ENCODE measurements at places on chromosomes 13 and 19.

DNA sequence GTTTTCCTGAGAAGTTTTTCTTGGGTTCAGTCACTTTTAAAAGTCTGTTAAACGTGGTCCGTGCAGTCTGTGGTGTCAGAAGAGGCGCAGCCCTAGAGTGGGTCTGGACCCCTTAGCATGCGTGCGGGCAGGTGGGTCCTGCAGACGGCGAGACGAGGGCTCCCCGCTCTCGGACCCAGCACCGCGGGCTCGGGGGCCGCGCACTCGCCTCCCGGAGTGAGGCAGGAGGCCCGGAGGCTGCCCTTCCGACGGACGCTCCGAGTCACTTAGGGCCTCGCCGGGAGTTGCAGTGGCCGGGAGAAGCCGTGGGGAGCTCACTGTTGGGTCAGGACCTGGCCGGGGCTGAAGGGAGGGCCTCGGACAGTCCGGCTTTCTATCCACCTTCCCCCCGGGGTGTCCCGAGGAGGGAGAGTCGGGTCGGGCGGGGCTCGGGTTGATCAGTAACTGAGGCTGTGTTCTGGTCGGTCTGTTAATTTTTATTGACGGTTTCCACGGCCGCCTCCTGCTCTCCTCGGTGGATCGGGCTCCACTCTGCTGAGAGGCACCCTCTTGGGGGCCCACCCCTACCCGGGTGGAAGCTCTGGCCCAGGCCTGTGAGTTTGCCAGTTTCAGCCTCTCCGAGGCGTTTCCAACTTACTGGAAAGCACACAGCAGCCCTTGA lies 1.3 kb downstream of the PTBP1 start:
- no peak for DNase-seq

- no peak for DNase-seq
Measured at GRCh38 chr19:7748756-7749155, 1.4 kb upstream of the CD209 start.

GRCh38 chr19:1538978-1539377 lies 15.1 kb downstream of the PLK5 start:
- no peak for DNase-seq

DNA sequence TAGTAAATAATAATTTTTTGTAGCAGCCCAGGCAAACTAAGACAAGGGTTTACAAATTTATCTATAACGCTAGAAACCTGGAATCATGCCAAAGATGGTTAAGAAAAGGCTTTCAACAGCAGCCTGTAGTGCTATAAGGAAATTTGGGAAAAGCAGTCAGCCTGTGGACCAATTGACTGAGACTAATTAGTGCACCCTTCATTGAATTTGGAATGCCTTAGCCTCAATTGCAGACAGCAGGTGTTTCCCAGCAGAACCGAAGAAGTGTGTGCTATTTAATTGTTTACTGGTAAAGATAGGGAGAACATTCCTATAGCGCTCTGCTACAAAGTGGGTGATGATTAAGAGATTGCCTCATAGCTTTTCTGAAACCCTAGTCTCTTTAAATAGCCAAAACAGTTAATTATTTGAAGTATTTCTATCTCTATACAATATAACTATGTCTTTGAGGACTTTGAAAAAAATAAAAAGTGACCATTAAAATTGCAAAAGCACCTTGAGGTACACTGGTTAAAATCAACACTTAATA lies 1884.3 kb upstream of the PCDH20 start:
- no peak for DNase-seq

- no peak for DNase-seq
Measured at GRCh38 chr13:20559659-20560356, 7.1 kb upstream of the IFT88 start.

GRCh38 chr19:15249972-15250639 lies 17.9 kb upstream of the EPHX3 start:
- DNase-seq = no peak

DNA sequence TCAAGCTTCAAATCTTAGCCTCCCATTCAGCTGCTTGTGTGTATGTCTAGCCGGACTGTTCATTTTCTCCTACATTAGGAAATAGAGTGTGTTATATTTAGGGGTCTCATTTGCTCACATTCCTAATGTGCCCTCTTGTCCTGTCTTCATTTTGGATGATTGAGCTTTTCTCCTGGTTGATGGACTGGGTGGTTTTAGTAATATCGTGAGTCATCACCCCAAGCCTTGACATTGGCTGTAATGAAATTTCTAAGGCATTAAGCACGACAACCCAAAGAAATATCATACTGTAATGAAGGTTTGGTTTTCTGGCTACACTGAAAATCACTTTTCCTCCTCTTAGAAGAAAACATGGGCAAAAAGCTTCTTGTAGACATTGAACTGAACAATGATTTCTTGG lies 110.7 kb upstream of the WASF3 start:
- no peak for DNase-seq

GRCh38 chr13:108919036-108919907 lies 289.9 kb downstream of the MYO16 start:
- DNase-seq = no peak

DNA sequence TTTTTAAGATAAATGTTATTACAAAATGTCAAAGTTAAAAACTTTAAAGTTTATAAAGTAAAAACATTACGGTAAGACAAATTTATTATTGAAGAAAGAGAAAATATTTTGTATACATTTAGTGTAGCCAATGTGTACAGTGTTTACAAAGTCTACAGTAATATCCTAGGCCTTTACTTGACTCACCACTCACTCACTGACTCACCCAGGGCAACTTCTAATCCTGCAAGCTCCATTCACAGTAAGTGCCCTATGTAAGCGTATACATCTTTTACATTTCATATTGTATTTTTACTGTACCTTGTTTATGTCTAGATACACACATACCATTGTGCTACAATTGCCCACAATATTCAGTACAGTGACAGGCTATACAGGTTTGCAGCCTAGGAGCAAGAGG lies 448.2 kb downstream of the KCTD12 start:
- DNase-seq = no peak

- no peak for DNase-seq
Measured at GRCh38 chr13:100212904-100213553, 124.1 kb downstream of the PCCA start.

GRCh38 chr13:45799451-45799850 lies 52.1 kb downstream of the SIAH3 start:
- no peak for DNase-seq

DNA sequence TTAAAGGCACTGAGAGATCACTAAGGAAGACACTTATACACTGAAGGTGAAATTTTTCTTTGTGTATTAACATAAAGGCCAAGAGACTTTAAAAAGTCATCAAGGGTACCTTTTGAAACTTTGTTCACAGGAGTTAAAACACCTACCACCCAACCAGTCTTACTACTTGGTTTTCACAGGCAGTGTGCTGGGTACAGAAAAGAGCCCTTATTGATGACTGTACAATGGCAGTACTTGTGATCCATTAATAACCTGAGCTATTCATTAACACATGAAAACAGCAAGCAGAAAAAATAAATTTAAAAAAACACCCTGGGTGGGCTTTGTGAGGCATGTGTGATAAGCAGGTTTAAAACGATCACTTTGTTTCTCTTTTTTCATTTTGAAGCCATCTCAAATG lies 148.9 kb downstream of the TBC1D4 start:
- DNase-seq = no peak

- no peak for DNase-seq
Measured at GRCh38 chr13:48528720-48529119, 4.2 kb downstream of the RCBTB2 start.

- DNase-seq = no peak
Measured at GRCh38 chr13:26468265-26468801, 89.2 kb upstream of the WASF3 start.

DNA sequence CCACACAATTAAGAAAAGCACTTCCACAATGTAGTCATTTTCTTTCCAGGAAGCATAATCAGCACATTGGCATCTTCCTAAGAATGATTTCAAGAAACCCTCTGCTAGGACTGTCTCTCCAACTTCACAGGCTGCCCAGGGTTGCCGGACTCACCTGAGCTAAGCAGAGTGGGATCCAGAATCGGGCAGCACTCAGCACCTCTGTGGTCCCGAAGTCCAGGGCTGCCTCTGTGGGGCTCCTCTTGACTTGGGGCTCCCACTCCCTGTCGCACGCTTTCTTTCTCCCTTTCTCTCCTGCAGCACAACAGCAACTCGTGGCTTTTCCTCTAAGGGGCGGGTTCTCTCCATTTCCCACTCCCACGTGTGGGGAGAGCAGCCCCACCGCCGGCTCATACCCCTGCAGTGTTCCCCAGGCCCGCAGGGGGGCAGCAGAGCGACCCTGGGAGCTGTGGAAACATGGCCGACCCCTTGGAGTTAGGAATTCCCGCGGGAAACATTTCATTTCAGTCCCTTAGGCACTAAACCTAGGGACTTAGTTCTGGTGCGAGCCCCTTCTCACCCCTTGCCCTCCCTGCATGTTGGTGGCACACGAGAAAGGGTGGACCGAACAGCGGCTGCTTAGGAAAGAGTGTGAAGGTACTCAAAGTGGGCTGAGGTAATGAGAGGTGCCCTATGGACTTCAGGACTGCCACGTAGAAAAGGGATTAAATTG lies at the start of gene TMEM272:
Gene TMEM272 (minus strand): TSS at position 316 of the 712 bp plus-strand sequence. CDS start 6,647 bp downstream, outside the sequence.
- no peak for DNase-seq

- no peak for DNase-seq
Measured at GRCh38 chr19:49781394-49781793, 14.6 kb downstream of the AP2A1 start.

GRCh38 chr19:39351537-39352064 lies 9.4 kb downstream of the SAMD4B start:
- DNase-seq = no peak

DNA sequence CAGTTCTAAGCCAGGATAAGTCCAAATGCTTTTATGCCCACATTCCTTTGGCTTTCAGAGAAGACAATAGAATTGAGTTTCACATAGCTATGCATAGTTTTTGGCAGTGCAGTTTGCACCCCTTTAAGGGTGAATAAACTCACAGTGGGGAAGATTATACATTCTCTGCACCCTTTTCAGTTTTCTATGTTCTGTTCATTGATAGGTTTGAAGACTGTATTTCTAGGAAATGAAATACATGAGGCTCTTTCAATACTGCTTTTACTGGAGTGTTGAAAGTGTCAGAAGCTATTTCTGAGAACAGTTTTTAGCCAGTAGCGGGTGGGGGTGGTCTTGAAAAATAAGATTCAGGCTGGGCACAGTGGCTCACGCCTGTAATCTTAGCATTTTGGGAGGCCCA lies 46.2 kb downstream of the IPO5 start:
- no peak for DNase-seq

GRCh38 chr13:25149711-25150110 lies 22.4 kb downstream of the AMER2 start:
- DNase-seq = no peak

DNA sequence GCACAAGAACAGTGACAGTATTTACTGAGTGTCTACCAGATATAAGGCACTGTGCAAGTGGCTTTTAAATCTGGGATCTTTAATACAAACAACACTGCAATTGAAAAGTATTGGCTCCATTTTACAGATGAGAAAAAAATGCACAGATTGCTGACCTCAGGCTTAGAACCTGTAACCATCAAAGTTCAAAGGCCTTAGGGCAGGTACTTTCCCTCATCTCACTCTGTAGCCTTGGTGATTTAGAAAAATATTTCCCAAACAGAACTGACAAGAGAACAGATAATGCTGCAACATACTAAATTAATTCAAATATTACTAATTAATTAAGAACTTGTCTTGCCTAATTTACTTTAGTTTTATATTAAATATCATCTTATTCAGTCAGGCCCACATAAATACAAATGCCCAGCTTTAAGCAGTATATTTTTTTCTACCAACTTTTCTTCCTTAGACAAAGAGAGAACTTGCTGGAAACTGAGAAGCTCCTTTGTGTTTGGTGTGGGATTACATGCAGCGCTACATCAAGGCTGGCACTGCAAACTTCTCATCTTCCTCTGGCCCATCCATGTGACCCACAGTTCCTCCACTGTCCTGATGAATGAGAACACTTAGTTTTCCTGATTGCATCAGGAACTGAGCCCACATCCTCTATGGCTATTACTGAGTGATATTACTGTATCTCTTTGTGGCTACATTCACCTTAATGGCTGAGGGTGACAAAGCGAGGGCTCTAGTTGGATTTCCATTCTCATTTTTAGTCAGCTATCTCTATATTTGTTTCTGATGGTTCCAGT lies 302.1 kb downstream of the ENOX1 start:
- no peak for DNase-seq

- DNase-seq = no peak
Measured at GRCh38 chr13:110420626-110421025, 113.5 kb downstream of the COL4A2 start.

DNA sequence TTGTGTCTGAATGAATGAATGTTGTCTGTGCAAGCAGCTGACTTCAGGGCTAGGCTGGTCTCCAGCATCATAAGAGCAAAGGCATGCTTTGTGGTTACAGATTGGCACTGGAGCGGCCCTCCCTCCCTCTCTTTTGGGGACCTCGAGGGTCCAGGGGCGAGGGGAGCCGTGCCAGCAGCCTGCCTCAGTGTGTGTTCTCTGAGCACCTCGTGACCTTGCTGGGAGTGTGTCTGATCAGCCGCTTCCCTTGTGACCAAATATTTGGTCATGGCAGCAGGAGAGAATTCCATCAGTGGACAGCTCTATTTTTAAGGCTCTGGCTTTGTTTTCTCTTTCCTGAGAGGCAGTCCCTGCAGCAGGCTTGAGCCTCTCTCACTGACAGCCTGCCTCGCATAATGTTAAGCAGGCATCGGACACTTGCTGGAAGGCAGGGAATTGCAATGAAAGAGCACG lies 329.7 kb downstream of the UQCRFS1 start:
- DNase-seq = no peak

DNA sequence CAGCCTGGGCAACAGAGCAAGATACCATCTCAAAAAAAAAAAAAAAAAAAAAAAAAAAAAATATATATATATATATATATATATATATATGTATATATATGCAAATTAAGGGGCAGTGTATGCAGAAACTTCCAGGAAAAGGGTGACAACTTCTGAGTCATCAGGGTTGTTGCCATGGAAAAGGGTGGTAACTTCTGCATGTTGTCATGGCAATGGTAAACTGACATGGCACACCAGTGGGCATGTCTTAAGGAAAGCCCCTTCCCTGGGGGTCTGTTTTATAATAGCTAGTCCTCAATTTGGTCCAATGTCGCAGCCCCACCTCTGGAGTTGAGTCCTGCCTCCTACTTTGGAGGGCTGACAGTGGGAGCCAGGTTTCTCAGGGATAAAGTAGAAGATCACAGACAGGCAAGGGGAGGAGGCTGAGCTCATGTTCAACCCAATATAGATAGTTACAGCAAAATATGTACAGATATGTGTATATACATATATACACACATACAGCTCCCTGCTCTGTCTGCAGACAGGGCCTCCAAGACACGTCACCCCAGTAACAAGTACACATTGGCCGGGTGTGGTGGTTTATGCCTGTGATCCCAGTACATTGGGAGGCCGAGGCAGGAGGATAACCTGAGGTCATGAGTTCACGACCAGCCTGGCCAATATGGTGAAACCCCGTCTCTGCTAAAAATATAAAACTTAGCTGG lies 7.2 kb upstream of the FCHO1 start:
- DNase-seq = no peak

GRCh38 chr13:46572752-46573431 lies 19.9 kb downstream of the LRCH1 start:
- DNase-seq = no peak

DNA sequence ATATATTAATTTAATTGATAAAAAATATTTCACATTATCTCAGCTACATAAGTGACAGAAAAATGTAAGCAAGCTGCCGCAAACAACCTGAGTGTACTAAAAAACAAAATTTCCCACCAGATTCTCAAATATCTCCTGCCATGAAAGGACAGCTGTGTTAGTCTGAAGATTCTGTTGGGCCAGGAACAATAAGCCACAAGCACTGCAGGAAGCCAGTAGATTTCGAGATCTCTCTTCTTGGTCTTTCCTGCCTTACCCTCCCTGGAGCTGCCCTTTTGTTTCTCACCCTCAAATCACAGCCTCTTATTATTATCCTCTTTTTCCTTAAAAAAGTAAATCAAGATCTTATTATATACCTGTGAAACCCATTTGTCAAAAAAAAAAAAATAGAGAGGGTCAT lies 165.6 kb downstream of the EFNB2 start:
- DNase-seq = no peak
